ENCODE measurements at places on chromosomes 7 and 10.

DNA sequence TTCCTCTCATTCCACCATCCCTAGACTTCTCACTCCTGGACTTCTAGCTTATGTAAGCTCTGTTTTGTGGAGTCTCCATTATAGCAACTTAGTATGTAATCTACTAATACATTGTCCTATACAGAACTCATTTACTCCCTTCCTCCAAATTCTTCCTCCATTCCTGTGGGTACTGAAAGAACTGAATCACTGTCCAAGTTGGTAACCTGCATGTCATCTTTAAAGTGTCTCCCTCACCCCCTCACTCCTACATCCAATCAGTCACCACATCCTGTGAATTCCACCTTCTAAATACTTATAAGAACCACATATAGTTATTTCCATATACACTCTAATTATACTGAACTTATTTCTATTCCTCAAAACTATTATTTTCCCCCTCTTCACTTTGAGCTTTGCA, 20.3 kb downstream of the AASS start:
- DNase-seq, result no peak

GRCh38 chr10:47264797-47265281, 35.2 kb upstream of the GDF10 start:
- DNase-seq, result no peak

- no peak for DNase-seq
Observed at GRCh38 chr10:85231534-85232270, 903.3 kb downstream of the CCSER2 start.

DNA sequence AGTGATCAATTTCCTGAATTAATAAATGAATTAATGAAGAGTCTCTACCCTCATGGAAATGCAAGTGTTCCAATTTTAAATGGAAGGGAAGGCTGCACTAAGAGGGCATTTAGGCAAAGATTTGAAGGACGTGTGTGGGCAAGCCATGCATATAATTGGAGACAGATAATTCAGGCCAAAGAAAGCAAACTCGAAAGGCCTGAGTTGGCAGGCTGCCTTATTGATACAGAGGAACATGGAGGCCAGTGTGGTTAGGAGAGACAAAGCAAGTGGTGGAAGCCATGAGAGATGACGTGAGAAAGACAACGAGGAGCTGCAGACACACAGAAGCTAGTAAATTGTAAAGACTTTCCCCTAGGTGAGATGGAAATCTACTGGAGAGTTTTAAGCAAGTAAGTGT, 15.4 kb upstream of the PCLO start:
- no peak for DNase-seq

GRCh38 chr7:20114468-20114867, 102.7 kb downstream of the MACC1 start:
- DNase-seq, result no peak
